ENCODE measurements at places on chromosomes 1 and 21. TPM values are rescaled to one million over a fixed set of nuclear protein-coding genes. Genes with fewer than 3 reads are reported as not detected.

DNA sequence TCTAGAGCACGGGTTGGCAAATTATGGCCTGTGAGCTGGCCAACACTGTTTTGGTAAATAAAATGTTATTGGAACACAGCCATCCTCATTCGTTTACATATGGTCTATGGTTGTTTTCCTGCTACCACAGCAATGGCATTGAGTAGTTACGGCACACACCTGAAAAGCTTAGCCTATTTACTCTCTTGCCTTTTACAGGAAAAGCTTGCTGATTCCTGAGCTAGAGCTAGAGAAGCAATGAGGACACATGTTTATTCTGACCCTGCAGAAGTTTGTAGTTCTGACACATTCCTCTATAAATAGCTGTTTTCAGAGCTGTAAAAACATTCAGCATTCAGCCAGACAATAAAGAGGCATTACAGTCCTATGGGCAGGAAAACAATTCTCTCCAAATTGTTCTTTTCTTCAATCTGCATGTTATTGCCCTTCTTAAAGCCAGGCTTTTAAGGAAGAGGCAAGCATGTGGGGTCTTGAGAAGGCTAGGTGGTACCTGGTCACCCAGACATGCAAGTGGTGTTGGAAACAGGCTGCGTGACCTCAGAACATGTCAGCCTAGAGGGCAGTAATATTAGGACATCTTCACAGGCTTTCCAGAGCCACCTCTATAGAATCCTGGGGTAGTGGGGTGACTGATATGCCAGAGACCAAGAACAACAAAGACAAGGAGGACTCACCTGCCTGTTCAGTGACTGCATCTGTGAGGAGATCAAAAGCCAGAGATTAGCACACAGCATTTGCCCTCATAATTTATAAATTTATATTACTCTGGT is 1.6 kb downstream of the FCRL2 start:
- ATAC-seq = no peak

CD5L gene
- not detected for total RNA-seq

DNA sequence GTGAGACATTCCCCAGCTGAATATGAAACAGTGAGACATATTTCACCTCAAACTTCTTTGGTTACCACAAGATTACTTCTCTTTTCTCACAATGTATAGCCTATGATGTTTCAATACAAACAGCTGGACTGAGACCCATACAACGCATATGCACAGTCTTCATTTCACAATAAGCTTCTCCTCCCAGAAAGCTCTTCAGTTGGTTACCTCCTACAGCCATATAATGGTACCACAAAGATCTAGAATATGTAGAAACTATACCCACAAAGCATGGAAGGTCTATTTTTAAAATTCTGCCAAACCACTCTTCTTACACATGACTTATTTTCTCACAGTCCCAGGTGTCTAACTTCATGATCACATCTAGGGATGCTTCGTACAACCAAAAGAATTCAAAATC is 70.8 kb downstream of the JAK1 start:
- ATAC-seq = no peak

GRCh38 chr1:150798525-150798924 is 9.5 kb downstream of the CTSK start:
- ATAC-seq = peak; percentile 97

EPHA2 gene
- 7.1 TPM for total RNA-seq

Data from motor neuron (in vitro differentiated cells).